ENCODE measurements at places on chromosomes 1 and 21.

GRCh38 chr1:42456010-42456753 lies at the start of the genes PPCS and ZMYND12:
PPCS (plus strand) TSS chr1:42456543; CDS start chr1:42456566, 23 bp downstream.
ZMYND12 (minus strand) TSS chr1:42456022; CDS start chr1:42455997, 25 bp downstream.
- peak; percentile 95 for DNase-seq

- DNase-seq: no peak
Measured at GRCh38 chr21:24824209-24824608, 783.1 kb downstream of the MRPL39 start.

DNA sequence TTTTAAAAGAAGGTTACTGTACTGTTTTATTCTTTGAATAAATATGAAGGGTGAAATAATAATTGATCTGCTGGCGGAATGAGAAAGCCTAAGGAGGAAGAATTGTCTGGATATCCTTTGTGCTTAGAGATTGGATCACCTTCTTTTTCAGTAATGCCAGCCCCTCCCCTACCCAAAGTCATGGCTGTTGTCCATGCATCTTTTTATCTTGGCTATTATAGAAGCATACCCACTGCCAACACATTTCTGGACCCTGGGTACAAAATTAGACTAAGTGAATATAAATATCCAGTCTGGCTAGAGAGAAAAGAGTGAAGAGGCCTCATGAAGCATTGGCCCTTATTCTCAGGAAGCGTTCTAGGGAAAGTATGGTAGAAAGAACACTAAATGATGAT lies 28.1 kb downstream of the AK4 start:
- no peak for DNase-seq

DNA sequence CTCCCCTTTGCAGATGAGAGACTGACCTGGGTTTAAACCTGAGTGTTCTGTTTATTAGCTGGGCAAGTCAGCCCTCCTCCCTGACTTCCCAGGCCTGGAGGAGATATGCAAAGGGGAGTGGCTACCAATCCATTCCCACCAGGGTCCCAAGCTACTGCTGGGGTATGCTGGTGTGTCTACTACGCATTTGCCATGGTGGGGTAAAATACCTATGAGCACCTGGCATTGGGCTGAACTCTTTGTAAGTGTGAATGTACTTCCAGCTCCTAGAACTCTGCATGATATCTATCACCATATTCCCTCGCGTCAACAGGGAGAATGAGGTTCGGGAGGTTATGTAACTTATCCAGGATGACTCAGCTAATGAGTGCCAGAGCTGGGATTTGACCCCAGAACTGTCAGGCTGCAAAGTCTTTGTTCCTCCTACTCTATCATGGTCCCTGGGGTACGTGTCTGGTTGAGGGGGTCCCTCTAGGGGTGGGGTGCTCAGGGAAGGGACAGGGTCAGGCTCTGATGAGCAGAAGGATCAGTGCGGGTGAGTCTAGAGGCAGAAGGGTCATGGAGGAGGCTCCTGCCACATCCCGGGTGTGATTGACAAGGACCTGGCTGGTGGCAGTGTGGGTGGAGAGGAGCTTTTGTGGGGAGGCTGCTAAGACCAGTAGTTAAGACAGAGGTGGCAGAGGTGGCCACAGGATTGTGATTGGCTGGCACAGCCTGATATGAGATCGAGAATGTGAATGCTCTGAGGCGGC lies 16.7 kb downstream of the AMPD2 start:
- no peak for DNase-seq

DNA sequence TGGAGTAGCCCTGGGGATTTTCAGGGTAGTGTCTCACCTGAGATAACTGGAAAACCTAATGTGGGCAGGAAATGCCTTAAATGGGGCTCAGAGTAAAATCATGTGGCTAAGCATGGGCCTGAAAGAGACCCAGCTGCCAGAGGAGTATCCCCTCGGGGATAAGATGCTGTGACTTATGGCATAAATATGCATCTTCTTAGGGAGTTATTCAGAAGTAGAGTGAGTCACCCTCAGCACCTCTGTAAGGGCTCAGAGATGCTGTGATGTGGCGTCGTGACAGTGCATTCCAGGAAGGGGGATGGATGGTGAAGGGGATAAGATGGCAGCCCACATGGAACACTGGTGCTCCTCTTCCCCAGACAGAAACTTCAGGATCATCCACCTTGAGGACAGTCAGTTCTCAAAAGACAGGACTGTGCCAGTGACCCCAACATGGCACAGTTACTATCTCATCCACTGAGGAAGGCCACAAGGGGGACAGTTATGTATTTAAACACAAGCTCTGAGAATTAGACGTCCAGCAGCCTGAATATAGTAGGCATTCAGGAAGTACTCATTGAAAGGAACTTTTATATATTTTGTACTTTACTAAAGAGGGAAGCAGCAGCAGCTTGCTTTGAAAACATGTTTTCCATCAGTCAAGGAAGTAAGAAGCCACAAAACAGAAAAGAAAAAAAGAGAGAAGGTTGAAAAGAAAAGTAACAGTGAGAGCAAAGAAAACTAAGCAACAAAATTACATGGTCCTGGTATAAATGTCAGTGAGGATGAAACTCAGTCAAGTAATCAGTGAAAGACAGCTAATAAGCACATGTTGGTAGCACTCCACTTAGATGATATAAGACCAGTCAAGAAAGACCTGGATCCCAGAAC lies 8.3 kb downstream of the IL24 start:
- DNase-seq: peak; percentile 55

DNA sequence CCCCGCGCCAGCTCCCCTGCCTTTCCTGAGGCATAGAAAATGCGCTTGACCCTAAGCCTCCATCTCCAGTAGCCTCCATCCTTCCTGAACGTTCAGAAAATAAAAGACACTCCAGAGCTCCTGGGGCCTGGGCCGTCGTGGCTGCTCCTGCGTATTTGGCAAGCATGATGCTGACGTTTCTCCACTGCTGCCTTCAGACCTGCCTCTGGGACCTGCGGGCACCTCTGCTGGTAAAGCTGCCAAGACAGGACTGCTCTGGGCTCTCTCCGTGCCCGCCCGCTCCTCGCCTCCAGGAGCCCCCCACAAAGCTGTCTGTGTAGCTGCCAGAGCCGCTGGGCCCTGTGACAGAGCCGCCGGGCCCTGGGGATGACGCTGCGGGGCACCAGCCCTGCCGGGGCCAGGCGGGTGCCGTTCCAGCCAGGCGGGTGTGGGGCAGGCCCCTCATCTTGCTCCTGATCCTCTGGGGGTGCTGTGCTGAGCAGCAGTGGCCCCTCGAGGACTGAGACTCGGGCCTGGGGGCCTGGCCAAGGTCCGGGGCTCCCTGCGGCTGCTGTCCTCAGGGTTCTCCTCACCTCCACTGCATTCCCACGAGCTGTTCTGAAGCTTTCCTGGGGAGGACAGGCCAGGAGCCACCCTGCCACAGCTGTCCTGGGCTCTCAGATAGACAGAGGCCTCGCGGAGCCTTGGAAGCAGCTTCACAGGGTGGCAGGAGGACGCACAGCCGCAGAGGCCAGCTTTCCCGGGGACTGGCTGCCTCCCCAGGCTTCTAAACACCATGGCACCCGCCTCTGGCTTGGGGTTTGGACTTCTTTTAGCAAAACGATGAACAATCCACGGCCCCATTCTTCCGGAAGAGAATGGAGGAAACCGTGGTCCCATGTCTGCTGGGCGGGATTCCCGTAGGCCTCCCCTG lies 48.1 kb downstream of the MORN1 start:
- DNase-seq: no peak

DNA sequence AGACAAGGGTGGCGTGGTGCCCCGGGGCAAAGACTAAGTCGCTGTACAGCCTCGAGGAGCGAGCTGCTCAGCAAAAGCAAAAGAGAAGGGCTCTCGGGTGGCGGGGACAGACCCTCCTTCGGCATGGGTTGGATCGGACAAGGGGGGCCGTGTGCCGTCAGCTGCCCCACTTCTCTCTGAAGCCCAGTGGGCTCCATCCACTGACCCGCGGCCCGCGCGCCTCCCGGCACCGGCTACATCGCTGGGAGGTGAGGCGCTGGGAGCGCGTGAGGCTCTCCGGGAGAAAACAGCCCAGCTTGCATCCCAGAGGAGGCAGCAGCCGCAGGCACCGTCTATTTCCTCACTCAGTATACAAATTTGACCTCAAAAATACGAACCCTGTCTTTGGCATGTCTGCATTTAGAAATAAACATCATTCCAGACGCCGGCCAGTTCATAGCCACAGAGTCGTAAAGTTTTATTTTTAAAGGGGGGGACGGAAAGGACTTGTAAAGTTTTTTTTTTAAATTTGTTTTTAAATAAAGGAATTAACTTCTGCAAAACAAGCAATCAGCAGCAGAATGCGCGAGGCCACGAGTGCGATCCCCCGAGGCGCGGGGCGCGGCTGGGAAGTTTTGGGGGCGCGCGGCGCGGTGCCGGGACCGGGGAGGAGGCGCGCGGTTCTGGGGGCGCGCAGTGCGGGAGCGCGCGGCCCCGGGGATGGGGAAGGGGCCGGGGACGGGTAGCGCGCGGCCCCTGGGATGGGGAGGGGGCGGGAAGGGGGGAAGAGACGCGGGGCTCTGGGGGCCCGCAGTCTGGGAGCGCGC lies 689 bp upstream of the GPR137B start:
- no peak for DNase-seq

GRCh38 chr1:39293375-39294070 lies 89.0 kb downstream of the MACF1 start:
- DNase-seq: no peak

DNA sequence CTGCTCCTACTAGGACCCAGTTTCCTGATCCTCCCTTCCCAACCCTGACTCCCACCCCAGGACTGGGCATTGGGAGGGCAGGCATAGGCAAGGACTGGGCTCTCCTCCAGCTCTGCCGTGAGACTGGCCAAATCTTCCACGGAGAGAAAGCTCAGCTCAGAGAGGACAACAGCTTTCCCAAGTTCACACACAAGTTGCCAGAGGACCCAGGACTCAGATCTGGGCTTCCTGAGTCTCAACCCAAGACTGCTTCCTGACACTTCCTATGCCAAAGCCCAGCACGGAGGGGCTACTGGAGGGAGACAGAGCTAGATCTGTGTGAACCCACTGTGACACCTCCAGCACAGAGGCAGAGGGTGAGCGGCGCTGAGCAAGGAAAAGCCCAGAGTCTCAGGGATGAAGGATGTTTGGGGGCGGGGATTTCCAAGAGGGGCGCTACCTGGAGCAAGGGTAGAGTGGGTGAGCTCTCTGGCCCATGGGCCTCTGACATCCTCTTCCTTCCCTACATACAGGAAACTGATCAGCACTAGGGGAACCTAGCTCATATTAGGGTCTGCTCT lies 7.1 kb downstream of the PDZK1IP1 start:
- no peak for DNase-seq

DNA sequence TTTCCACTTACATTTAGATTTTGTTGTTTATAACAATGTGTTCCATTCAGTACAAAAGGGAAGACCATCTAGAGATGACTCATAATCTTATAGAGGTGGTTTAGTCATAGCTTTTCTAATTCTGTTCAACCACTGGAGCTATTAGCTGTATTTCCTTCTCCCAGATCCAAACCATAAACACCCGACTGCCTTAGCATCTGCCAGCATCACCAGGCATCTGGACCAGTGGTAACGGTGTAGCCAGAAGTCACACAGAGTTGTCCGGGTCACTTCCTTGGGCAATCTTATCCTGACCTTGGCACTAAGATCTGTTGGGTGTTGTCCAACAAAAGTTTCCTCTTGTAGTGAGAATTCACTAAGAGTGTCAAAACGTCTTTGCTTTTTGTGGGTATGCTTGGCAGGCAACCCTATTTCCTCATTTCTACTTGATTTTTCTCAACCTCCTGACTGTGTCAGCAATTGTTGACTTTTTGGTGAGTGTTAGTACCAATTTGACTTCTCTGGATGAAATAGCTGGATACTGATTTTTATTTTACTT lies 372.1 kb upstream of the B3GALT2 start:
- DNase-seq: no peak
